WERI-Rb-1 (cell line): ENCODE measurements at places on chromosomes 2 and 18.

GRCh38 chr2:235135990-235136561, 184.3 kb downstream of the SH3BP4 start:
- peak; percentile 90 for DNase-seq

- DNase-seq, result no peak
These were observed 17.7 kb upstream of the CHN1 start for GRCh38 chr2:175022923-175023322.

- peak; percentile 49 for DNase-seq
These were observed 44.9 kb downstream of the CYP27C1 start for GRCh38 chr2:127175041-127175721.

DNA sequence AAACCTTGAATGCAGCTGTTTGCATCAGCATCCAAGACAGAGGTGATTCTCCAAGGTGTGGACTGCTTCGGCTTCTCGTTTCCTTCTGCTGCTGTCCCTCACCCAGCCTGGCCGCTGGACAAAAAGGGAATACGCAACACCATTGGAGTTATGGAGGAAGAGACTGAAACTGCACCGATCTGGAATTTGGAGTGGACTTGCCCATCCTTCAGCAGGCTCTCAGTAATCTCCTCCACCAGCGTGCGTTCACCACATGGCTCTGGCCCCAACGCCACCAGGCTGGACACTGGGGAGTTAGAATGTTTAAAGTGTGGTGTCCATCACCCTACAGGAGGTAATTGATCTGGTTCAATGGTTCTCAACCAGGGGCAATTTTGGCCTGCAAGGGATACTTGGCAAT, 41.4 kb upstream of the ID2 start:
- no peak for DNase-seq

DNA sequence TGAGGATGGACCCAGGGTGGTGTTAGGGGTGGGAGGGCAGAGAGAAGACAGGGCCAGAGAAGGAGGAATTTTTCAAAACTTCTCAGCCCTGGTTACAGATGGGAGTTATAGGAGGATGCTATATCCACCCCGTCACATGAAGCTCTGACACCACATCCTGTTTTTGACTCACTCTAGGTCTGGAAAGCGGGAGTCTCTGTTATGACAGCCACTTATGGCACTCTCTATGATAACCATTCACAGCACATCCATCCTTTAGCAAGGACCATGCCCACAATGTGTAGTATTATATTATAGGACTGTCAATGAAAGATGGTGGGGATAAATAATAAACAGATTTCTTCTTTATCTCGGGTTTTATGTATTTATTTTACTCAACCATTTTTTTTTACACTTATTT, 461.2 kb downstream of the CDH2 start:
- no peak for DNase-seq

DNA sequence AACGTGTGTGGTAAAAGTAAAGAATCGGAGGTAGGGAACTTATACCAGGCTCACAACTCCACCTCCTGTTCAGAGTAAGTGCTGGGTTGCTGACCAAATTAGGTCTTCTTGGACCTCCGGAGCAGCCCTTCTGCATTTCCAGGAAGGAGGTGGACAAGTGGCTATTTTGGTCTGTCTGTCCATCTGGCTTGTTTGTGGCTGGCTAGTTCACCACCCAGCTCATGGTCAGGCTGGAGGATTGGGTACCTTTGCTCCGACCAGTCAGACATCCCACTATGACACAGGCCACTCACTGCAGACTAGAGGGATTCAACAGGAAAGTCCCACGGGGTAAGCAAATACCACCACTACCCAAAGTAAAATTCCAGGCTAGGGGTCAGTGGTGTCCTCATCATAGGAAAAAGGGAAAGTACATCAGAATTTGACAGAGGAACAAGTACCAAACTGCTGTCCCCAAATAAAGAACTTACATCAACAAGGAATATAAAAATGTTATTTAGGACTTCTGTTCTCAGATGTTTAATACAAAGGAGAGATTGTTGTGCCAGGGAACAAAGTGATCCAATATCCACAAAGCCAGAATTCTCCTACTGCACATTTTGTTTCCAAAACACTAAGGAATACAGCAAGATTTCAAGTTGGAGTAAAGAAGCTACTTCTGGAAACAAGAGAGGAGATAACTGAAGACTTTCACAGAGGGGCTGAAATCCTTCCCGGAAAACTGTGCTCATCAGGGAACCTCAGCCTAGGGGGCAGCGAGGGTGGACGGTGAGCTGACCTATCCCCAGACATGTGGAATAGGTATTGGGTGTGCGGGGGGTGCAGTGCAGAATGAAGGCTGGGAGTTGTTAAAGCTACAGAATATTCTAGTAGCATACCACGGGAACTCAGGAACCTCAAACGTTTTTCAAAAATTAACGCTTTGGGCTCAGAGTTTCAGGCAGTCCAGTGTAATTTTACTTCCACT, 56.9 kb downstream of the BCL2 start:
- no peak for DNase-seq

- no peak for DNase-seq
These were observed 51.7 kb downstream of the PELI1 start for GRCh38 chr2:64092502-64092901.

- DNase-seq, result peak; percentile 49
These were observed 70.6 kb downstream of the MBP start for GRCh38 chr18:77061946-77062517.

DNA sequence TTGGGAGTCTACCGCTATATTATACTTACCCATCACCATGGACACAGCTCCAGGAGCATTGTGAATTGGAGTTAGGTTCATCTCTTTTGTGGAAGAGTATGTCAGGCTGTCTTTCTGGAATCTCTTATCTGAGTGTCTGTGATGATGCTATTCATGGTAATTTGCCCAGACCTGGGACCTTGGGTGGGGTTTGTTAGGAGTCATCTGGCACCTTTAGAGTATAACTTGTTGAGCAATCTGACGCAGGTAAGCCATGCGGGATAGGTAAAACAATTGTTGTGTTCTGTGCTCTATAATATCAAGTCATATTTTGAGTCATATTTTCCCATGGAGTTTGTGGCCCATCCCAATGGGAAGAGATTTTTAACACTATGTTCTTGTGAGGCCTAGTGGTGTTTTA, 49.7 kb upstream of the MAPRE2 start:
- DNase-seq, result no peak

GRCh38 chr2:196263181-196263747, 91.9 kb upstream of the STK17B start:
- DNase-seq, result no peak

- DNase-seq, result no peak
These were observed 21.4 kb upstream of the TDRD15 start for GRCh38 chr2:21102356-21102755.

GRCh38 chr18:3840766-3841165, 390.8 kb downstream of the TGIF1 start:
- no peak for DNase-seq

DNA sequence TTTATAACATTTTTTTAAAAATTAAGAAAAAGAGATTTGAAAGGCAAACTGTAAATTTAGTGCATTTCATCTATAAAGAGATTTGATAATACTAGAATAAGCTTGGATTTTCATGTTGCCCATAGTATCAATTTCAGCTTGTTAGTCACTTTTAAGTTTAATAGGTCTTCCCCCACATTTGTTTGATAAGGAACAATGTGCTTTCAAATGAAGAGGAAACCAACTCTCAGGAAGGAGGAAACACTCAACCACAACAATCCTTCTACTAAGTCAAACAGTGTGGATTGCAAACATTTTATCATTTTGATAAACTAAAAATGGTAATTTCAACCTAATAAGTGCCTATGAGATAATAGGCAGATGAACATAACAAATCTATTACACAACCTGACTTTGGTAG, 397.1 kb upstream of the CDH20 start:
- no peak for DNase-seq

- DNase-seq, result no peak
These were observed 160.2 kb upstream of the CCDC68 start for GRCh38 chr18:55119434-55119833.

- no peak for DNase-seq
These were observed 24.5 kb upstream of the LCLAT1 start for GRCh38 chr2:30422444-30423040.

GRCh38 chr2:174522553-174522952, 35.7 kb upstream of the GPR155 start:
- DNase-seq, result no peak

- no peak for DNase-seq
These were observed 1162.7 kb upstream of the ZEB2 start for GRCh38 chr2:145682546-145683157.

DNA sequence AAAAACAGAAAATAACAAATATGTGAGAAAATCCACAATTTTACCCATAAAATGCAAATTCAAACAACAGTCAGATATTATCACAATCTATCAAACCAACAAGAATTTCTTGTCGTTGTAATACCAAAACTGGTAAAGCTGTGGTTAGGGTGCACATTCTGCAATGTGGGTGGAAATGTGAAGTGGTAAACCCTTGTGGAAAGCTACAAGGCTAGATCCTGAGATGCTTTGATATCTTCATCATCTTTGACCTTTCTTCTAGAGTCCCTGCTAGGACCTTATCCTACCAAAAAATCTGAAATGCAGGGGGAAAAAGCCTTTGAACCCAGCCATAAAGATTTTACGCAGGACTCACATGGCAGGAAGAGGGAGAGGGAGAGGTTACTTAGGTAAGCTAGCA, 17.2 kb upstream of the ATG16L1 start:
- no peak for DNase-seq

DNA sequence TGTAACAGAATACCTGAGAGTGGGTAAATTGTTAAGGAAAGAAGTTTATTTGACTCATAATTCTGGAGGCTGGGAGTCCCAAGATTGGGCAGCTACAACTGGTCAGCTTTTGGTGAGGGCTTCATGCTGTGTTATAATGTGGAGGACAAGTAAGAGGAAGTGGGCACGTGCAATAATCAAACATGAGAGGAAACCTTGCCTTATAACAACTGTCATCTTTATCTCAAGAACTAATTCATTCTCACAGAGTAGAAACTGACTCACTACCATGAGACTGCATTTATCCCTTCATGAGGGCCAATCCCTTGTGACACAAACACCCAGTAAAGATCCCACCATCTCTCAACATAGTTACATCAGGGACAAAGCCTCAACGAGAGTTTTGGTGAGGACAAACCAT, 318.1 kb upstream of the NT5C1B start:
- no peak for DNase-seq

GRCh38 chr2:179129574-179130238, 79.8 kb upstream of the CCDC141 start:
- no peak for DNase-seq

GRCh38 chr2:36384454-36384853, 28.9 kb downstream of the CRIM1 start:
- no peak for DNase-seq

DNA sequence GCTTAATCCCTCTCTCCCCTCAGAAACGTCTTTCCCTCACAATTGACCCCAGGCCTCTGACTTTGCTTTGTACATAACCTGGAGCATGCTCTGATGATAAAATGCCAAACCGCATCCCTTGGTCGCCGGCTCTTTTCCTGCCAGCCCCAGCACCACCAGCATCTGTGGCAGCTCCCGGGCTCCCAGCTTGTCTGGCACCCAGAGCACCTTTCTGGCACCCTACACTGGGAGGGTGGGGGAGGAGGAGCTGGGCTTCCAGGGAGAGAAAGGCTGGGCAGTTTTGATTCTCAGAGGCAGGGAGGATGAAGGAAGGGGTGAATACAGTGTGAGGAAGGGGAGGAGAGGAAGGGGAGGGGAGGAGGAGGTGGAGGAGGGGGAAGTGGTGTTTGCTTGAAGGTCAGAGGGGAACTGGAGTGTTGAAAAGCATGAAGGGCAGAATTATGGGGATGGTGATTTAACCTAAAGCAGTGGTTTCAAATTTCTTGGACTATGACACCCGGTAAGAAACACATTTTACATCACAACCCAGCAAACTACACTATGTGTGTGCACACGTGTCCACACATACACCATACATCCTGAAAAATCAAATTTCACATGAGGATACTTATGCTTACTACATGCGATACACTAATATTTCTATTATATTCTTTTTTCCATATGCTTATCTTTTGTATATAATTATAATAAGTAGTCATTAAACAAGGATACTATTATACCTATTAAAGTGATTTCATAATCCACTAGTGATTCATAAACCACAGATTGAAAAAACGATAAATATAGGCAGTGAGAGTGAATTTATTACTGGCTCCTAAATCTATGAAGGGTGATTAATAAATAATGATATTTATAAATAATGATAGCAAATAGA, 30.0 kb upstream of the IGFBP2 start:
- DNase-seq, result no peak

DNA sequence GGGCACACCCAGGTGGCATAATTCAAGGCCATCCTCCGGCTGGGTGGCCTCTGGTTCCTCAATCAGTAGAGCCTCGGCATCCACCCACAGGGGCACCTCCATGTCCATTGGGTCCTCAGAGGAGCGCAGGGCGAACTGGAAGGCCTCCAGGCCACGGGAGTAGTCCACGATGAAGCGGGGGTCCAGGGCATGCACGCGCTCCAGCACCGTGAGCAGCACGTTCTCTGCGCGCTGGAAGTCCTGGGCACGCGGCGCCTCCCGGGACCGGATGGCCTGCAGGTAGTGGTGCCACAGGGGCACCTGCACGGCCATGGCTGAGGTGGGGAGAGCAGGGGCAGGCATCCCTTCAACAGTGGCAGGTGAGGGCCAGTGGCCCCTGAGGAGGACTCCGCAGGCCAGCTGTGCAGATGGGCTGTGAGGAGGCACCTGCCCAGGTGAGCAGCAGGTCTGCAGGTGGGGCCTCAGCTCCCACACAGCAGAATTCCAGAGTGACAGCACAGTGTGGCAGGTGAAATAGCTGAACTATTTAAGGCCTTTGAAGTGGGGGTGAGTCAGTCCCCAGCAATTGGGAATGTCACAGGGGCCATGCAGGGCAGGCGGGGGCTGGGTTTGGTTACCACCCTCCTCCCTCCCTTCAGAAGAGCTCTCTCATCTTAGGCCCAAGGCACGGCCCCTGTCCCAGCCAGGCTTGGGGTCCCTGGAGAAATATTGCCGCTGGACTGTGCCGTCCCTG, at the start of gene MAB21L4:
Gene MAB21L4, minus strand, starts transcription at position 501 of the 733 bp plus-strand sequence. Its CDS starts 159 bp downstream, at position 342.
- DNase-seq, result no peak

DNA sequence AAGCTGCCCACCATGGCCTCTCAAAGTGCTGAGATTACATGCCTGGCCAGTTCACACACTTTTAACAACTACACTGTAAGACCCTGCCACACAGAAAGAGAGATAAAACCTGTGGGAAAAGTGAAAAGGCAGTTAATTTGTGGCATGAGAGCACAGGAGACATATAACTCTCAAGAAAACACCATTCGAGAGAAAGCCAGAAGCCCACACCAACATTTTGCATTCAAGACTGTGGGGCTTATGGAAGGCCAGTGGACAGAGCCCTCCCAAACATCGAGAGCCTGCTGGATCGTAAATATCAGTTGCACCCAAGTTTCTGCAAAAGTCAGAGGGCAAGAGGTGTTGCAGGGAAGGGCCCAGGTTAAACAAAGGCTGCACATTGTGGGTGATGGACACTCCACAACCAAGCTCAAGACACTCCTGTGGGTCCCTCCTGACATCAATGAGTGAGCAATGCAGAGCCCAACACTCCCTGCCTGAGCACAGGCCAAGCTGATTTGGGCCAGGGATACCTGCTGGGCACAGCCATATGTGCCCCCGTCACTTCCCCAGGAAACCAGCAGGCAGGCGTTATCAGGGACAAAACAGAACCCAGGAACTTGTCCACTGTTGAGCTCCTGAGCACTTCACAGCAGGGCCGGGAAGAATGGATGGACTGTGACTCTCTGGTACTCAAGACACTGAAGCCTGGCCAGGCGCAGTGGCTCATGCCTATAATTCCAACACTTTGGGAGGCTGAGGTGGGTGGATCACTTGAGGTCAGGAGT, 114.4 kb downstream of the ZFP36L2 start:
- DNase-seq, result no peak

- DNase-seq, result no peak
These were observed 168.7 kb downstream of the SETBP1 start for GRCh38 chr18:44849361-44849760.
